ENCODE measurements at places on chromosomes 7 and 10.

GRCh38 chr10:110717781-110718589 is 73.8 kb downstream of the RBM20 start:
- peak; percentile 37 for DNase-seq

DNA sequence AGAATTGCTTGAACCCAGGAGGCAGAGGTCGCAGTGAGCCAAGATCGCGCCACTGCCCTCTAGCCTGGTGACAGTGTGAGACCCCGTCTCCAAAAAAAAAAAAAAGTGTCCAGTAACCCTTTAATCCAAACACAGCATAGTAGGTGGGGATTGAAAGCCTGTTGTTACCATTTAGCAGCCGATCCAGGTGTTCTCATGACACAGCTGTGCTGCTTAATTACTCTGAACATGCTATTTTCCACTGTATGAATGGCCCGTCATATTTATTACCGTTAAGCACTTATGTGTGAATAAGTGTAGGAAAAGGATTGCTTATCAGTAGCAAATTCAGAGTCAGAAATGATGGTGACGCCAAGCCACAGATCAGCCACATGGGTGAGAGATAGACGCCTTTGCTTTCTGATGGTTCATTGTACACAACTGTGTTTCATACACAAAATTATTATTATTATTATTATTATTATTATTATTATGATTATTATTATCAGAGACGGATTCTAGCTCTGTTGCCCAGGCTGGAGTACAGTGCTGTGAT is 11.6 kb upstream of the ORAI2 start:
- no peak for DNase-seq

DNA sequence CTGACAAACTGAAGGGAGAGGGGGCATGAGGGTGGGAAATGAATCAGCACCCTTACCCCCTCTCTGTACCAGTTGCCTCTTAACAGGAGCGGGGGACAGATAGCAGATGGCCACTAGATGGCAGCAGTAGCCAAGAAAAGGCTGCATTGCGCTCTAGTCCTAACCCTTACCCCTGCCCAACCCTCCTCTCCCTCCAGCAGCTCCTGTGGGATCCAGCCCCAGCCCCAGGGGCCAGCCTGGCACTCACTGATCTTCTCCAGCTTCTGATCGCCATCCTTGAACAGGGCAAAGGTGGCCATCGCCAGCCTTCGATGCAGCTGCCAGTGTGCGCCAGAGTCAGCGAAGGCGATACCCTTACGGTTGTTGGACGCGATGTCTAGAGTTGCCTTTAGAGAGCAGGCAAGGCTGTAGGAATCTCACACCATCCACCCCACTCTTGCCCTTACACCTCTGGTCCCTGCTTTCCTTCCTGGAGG is 2.2 kb downstream of the CYP17A1 start:
- peak; percentile 64 for DNase-seq

DNA sequence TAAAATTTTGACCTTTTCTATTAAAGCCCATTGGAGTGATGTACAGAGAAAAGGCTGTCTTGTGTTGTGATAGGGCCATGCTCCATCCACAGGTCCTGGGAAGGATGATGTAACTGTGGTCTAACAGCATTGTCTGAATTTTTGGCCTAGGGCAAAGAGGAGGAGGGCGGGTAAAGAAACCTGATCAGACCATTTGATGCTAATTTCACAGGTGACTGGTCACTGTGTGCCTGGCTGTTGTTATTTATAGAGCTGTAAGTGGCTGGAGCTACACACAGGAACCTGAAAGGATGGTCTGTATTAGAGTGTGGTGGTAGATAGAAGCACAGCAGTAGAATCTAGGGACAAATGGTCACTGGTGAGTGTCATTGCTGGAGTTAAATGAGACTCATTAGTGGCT is 182.1 kb downstream of the AUTS2 start:
- DNase-seq, result no peak

DNA sequence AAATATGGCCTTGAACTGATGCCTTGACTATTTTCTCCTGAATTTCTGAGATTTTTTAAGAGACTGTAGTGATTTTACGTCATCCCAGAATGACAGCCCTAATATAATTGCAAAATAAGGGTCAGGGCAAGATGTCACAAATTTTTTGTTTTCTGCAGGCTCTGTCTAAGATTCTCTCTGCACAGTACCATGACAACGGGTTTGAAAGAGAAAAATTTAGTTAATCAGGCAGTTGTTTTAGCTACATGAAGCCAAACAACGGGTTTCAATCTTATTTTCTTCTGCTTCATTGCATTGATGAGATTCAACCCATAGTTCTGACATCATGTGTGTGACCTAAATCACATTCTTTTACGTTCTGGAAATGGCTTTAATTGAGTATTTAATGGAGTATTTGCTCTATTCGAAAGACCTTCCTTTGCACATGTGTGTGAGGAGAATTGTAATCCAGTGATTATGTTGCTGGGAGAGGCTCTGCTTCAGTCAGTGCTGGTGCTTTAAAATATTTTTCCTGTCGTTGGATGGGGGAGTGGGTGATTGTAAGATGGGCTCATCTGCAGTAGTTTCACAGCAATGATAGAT is 118.0 kb upstream of the RHOBTB1 start:
- DNase-seq, result no peak

DNA sequence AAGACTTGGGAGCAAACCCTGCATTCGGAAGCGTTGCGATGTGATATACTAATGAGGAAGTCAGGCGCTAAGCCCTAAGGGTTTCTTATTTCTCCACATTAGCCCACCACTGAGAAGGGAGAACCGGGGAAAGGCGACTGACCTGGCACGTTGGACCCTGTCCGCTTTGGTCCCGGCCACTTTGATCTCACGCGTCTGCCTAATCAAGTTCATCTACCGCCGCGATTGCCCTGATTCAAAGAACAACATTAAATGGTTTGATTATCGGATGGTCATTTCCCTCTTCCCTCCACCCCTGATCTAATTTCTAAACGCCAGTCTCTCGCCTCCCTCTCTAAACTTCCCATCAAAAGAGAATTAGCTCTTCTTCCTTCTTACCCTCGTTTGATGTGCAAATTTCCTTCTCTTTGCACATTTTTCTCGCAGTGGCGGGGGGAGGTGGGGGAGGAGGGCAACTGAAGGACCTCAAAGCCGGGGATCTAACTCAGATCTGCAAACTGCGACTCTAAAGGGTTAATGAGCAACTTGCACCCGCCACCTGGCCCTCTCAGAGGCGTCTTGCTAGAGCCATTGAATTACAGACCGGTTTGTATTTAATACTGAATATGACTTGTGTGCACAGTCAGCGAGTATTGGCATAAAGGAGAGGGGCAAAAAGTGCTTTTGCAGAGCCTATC is 687 bp upstream of the DKK1 start:
- no peak for DNase-seq

DNA sequence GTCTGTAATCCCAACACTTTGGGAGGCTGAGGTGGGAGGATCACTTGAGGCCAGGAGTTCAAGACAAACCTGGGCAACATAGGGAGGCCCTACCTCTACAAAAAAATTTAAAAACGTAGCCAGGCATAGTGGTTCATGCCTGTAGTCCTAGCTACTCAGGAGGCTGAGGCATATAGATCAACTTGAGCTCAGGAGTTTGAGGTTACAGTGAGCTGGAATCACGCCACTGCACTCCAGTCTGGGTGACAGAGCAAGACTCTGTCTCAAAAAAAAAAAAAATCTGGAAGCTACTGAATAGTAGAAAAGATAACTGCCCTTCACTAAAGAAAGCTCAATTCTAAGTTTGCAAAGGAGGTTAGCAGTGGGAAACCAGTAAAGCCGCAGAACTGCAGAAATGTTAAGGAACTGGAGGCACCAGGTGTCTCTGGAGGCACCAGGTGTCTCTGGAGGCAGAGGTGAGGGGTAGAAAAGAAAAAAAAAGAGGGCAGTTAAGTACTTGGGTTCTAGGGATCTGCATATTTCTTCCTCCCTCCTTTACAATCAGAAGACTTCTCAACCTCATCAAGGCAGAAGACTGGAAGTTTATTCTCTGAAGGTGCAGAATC is 56.5 kb downstream of the RNLS start:
- no peak for DNase-seq

- peak; percentile 18 for DNase-seq
These were observed 846 bp downstream of the DNAJC1 start for GRCh38 chr10:22002591-22003176.

GRCh38 chr10:87668324-87669074 is 8.8 kb downstream of the PAPSS2 start:
- DNase-seq, result no peak
